ENCODE measurements at places on chromosomes 13 and 19.

DNA sequence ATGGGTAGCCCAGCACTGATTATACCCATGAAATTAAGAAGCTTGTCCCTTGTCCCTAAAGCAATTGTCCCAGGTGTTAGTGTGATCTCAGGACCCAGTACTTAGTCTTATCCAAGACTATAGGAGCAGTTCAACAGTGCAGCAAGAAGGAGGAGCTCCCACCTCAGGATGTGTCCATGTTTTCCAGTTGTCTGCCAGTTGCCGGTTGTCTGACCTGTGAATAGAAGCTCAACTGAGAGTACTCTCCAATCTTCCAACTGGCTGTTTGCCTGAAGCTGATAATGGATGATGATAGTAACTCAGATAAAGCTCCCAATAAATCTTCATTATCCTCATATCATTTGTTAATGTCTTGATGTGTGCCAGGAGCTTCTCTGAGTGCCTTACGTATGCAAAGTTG lies 107.2 kb upstream of the HTR2A start:
- no peak for DNase-seq

DNA sequence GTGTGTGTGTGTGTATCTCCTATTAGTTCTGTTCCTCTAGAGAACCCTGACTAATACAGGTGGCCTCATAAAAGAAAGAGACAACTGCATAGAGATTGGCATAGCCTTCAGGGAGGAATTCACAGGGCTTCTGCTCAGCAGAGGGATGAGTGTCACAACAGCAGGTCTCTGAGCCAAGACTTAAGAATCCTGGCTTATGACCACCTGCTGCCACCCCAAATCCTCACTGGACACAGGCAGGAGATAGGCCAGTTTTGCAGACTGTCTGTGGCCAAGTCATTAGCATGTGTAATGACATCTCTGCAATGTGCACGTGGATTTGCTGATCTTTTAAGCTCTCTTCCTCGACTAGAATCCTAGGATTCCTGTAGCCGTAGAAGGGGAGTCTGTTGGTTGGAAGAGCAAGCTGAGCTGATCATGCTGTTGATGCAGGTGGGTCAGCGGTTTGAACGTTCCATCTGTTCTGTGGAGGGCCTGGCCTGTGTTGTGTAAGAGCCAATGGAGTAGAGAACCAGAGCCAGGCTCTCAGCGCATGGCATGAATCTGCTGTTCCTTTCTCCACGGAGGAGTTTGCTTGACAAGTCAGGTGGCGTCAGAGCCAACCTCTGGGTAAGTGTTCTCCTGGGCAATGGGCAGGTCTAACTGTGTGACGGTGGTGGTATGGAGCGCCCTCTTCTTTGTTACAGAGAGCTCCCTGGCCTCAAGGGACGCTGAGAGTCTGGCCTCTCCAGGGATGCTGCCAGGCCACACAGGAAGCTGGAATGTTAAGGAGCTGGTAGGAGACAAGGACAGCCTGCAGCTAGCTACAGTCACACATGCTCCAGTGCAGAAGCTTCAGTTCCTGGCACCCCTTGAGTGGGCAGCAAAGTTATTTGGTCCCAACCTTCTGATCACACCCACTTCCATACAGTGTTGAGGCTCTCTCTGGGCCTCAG lies 503.1 kb downstream of the FOXO1 start:
- DNase-seq = no peak

DNA sequence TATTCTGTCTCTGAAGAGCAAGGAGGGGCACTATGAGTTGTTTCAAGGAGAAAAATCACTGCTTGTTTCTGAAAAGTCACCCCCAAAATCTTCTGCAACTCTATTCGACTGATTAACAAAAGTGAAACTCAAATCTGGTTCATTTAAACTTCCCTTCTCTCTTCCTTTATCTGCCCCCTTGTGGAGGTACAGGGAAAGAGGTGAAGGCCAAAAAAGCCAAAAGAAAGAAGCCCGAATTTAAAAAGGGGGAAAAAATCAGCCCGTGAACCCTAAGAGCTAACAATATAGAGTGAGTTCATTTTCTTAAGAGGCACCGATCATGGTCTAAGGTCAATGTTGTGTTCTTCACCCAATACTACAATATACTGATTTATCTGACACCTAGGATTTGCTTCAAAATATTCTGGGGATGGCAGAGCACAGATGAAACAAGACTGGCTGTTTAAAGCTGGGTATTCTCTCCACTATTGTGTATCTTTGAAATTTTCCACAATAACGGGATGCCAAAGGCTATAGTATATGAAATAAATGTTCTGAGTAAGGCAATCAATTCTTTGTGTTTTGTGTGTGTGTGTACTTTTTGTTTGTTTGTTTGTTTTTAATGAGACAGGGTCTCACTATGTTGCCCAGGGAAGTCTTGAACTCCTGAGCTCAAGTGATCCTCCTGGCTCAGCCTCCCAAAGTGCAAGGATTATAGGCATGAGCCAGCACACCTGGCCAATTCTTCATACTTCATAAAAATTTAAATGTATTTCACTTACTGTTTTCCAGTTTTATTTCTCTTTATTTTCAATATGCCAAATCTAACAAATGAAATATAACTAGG lies 55.0 kb upstream of the EEF1AKMT1 start:
- no peak for DNase-seq

- DNase-seq = no peak
Measured at GRCh38 chr13:96020931-96021330, 32.3 kb downstream of the UGGT2 start.
